Activated gamma-delta T cell treated with anti-CD3 and anti-CD28 coated beads, Interleukin-2, amount 50 U/mL, for 16 hours (primary cell): ENCODE measurements at places on chromosomes 16 and 17.

DNA sequence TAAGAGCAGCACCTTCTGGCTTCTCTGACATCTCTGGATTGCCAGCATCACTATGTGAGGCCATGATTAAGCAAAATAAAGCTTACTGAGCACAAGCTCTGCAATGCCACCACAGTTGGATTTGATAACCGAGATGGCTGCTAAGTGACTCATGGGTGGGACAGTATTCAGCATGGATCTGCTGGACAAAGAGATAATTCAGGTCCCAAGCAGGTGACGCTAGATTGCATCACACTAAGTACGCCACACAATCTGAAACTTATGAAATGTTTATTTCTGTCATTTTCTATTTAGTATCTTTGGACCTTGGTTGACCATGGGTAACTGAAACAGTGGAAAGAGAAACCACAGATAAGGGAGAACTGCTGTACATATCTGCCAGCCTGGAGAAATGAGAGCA, 27.4 kb downstream of the CDRT15 start:
- DNase-seq: no peak

DNA sequence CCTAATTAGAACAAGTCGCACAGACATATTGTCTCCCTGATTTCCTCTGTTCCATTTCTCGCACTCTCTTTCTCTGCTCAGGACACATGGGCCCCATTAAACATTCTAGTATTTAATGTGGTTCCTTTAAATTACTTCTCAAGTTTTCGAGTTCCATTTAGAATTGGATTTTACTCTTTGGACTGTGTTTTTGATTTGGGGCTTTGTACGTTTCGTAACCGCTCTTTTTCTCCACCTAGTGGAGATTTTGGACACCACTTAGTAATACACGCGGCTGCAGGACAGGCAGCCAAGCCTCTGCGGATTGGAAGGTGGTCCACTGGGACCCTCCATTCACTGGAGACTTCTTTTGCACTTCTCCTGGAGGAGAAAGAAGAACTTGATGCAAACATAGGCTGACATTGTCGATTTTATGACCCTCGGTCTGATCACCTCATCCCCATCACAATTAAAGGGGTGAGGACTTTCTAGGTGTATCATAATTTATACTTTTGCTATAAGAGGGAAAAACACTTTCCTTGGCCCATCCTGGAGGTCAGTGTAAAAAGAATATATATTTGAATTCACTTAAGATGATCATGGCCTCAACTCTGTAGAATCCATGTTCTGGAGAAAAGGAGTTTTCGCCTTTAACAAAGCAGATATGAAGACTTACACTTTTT, 85.7 kb downstream of the NOG start:
- DNase-seq: no peak

GRCh38 chr16:88685156-88686061, 898 bp downstream of the SNAI3 start:
- DNase-seq: no peak

GRCh38 chr17:63399856-63400255, 46.2 kb downstream of the CYB561 start:
- no peak for DNase-seq

- DNase-seq: no peak
Observed at GRCh38 chr16:88449267-88449561, 3.9 kb upstream of the ZFPM1 start.

- DNase-seq: no peak
Observed at GRCh38 chr17:37483311-37484039, 6.2 kb upstream of the DUSP14 start.

DNA sequence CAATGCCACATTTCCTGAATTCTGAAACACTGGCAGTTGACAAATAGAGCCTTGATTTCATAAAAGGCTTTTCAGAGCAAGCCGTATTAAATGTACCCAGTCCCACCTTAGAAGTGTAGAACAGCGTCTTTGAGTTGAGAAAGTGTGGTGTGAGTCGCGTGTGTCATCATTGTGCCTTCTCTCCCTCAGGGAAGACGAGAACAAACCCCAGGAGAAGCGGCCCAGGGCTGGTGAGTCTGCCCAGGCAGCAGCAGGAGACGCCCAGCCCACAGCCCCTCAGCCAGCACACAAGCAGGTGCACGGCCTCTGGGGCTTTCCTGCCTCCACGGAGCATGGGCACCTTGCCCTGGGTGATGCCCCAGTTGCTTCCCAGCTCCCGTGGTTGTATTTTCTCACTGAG, 34.0 kb downstream of the CIBAR2 start:
- DNase-seq: no peak
